ENCODE measurements at places on chromosomes 4 and X.
A peak's percentile ranks its signal among the peaks of the same experiment; 100 is the strongest.

DNA sequence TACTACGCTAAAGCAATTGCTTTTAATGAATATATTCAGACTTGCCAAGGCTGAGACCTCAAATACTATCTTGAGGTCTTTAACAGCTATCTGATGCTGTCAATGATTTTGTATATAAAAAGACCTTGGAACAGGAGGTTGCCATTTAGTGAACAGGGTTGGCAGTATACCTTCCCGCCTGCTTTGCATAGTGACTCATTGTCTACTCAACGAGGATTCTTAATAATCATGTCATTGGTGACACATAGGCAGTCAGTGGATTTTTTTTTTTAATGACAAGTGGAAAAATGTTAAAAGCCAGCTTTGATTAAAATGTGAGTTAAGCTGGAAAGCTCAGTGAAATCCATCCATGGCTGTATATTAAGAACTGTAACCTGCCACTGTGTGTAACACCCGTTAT lies 164.0 kb downstream of the ASMT start:
- no peaks in the 10 kb centered on the region for H3K27me3 ChIP-seq
- no peak overlapping the region for H3K27ac ChIP-seq
- DNase-seq: peak; percentile 24
- no peaks in the 10 kb centered on the region for H3K4me1 ChIP-seq

- no peaks in the 10 kb centered on the region for H3K27me3 ChIP-seq
- no peak for DNase-seq
- H3K4me1 ChIP-seq: no peaks in the 10 kb centered on the region
- H3K27ac ChIP-seq: no peak overlapping the region
Measured at GRCh38 chr4:123871341-123871740, 474.7 kb downstream of the SPRY1 start.

- H3K36me3 ChIP-seq: 0 out of 2 replicates have a peak, but pooled peaks cover 5% of the 10 kb centered on the region
- H3K4me1 ChIP-seq: no peaks in the 10 kb centered on the region
- DNase-seq: no peak
- no peak overlapping the region for H3K4me3 ChIP-seq
- no peaks in the 10 kb centered on the region for H3K27me3 ChIP-seq
Measured at GRCh38 chr4:22428441-22428840, 87.4 kb downstream of the ADGRA3 start.

GRCh38 chr4:79050541-79050880 lies 111.3 kb upstream of the PAQR3 start:
- H3K36me3 ChIP-seq: no peaks in the 10 kb centered on the region
- H3K4me1 ChIP-seq: no peaks in the 10 kb centered on the region
- peaks cover 26% of the 10 kb centered on the region for H3K27me3 ChIP-seq
- H3K27ac ChIP-seq: no peak overlapping the region
- no peak overlapping the region for H3K4me3 ChIP-seq

- DNase-seq: no peak
- H3K27ac ChIP-seq: peak overlapping the region; percentile 43
- peaks cover 21% of the 10 kb centered on the region for H3K27me3 ChIP-seq
Measured at GRCh38 chr4:152936446-152937335, 568 bp downstream of the FHDC1 start.

DNA sequence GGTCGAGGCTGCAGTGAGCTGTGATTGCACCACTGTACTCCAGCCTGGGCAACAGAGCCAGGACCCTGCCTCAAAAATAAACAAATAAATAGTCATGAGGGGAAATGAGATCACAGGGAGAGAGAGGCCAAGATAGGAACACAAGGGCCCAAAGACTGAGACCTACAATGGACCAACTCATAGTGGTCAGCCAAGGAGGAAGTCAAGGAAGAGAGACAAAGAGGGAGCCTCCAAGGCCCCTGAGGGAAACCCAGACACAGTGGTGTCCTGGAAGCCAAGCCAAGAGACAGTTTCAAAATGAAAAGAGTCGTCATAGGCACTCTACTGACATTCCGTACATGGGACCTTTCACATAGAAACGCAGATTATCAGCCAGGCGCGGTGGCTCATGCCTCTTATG lies 153.3 kb downstream of the BCOR start:
- DNase-seq: no peak
- H3K4me3 ChIP-seq: no peak overlapping the region
- H3K36me3 ChIP-seq: no peaks in the 10 kb centered on the region
- peaks cover 12% of the 10 kb centered on the region for H3K4me1 ChIP-seq
- no peaks in the 10 kb centered on the region for H3K27me3 ChIP-seq
- no peak overlapping the region for H3K27ac ChIP-seq

DNA sequence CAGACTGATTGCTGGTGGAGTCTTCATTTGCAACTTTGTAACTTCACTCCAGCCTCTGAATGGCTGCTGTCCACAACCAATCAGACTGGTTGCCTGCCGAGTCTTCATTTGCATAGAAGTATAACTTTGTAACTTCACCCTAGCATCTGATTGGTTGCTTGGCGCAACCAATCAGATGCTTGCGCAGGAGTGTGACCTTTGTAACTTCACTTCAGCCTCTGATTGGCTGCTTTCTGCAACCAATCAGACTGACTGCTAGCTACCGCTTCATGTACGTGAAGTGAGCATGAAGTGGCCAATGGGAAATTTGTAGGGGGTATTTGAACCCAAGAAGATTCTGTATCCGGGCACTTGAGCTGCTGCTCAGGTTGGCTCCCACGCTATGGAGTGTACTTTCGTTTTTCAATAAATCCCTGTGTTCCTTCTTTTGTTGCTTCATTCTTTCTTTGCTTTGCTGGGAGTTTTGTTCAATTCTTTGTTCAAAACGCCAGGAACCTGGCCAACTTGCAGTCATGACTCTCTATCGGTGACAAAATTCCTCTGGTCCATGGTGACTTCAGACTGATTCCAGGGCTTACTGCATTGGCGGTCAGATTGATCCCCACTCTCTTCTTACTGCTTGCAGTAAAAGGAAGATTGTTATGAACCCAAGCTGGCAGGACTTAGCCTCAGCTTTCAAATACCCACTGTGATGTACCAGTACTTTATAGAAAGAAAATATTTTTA lies 46.4 kb upstream of the FGG start:
- no peaks in the 10 kb centered on the region for H3K4me1 ChIP-seq
- no peak for DNase-seq
- H3K4me3 ChIP-seq: no peak overlapping the region
- no peaks in the 10 kb centered on the region for H3K36me3 ChIP-seq
- no peaks in the 10 kb centered on the region for H3K27me3 ChIP-seq

- no peak overlapping the region for H3K27ac ChIP-seq
- no peak overlapping the region for H3K4me3 ChIP-seq
- no peak for DNase-seq
Measured at GRCh38 chr4:38611676-38612075, 52.3 kb upstream of the KLF3 start.

DNA sequence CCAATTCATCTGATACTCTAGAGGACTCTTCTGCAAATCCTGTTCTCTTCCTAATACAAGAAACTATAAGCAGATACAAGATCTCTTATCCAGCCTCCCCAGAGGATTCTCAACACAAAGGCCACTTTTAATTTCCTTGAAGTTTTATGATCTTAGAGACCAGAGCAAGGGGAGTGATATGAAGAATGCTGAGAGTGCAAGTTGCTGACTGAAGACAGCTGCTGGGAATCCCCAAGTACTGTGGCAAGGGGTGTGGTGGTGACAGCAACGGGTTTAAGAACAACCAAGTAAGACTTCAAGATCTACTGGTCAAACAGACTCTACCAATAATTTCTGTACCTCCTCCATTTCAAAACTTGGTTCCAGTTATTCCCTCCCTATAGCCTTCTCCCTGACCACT lies 7.0 kb downstream of the AMMECR1 start:
- no peaks in the 10 kb centered on the region for H3K27me3 ChIP-seq
- no peak for DNase-seq
- no peaks in the 10 kb centered on the region for H3K36me3 ChIP-seq
- H3K4me3 ChIP-seq: no peak overlapping the region

GRCh38 chrX:111560801-111561200 lies 49.4 kb downstream of the SERTM2 start:
- H3K27ac ChIP-seq: no peak overlapping the region
- no peak for DNase-seq
- no peaks in the 10 kb centered on the region for H3K4me1 ChIP-seq
- no peak overlapping the region for H3K4me3 ChIP-seq

DNA sequence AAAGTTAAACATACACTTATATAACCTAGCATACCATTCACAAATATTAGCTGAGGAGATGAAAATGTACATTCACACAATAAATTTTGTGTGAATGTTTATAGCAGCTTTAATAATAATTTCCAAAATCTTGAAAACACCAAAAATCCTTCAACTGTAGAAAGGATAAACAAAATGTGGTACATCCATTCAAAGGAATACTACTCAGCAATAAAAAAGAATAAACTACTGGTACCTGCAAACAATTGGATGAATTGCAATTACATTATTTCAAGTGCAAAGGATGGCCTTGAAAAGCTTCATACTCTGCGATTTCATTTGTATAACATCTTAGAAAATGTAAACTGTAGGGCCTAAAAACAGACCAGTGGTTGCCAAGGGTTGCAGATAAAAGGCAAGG lies 11.7 kb upstream of the RPS6KA6 start:
- no peaks in the 10 kb centered on the region for H3K4me1 ChIP-seq
- H3K27ac ChIP-seq: no peak overlapping the region
- no peaks in the 10 kb centered on the region for H3K27me3 ChIP-seq

DNA sequence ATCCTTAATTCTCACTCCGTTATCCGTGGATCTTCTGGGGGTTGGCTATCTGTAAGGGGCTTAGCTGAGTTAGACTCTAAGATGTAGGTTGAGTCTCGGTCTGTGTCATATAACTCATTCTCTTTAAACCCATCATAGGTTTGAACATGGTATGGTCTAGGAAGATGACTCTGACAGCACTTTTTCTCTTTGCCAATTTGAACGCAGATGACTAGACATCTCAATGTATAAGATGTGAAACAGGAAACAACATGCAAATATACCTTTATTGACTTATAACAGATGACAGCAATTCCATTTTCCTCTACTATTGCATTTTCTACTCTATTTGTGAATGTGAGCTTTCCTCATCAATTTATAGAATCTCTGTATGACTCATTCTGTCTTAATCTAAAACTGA lies 634.8 kb upstream of the MAGEB2 start:
- no peaks in the 10 kb centered on the region for H3K36me3 ChIP-seq
- DNase-seq: no peak
- no peak overlapping the region for H3K4me3 ChIP-seq
- H3K27ac ChIP-seq: no peak overlapping the region
- H3K4me1 ChIP-seq: no peaks in the 10 kb centered on the region

DNA sequence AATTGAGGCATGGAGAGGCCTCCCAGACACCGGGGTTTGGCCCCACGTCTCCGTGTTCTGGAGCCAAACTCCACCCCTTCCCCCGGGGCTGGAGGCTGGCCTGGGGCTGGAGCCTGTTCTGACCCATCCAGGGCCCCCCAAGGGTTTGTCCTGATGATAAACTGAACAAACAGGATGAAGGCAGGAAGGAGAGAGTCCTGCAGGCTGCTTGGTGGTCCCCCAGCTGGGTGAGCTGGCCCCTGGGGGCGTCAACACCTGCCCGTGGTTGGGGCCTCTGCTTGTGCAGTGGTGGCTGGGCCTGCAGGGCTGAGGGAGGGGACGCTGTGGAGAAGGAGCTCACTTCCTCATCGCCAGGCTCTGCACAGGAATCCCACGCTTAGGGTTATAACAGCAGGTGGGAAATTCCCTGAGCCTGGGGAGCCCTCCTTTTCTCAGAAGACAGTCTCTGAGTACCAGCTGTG lies 2.3 kb downstream of the SH3TC1 start:
- peaks cover 22% of the 10 kb centered on the region for H3K4me1 ChIP-seq
- DNase-seq: no peak
- H3K36me3 ChIP-seq: no peaks in the 10 kb centered on the region
- no peak overlapping the region for H3K4me3 ChIP-seq
- H3K27ac ChIP-seq: no peak overlapping the region

DNA sequence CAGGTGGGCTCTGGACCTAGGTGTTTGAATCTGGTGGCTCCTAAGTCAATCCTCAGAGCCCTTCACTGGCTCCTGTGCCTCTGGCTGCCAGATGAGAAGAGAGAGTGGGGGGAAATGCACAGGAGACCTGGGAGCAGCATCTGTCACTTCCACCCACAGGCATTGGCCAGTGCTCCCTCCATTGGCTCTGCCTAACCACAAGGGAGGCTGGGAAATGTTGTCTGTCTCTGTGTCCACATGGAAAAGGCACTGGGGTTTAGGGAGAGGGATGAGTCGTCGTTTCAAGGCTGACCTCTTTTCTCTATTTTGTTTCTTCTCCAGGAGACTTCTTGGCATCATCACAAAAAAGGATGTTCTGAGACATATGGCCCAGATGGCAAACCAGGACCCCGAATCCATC lies 76.4 kb downstream of the CLCN4 start:
- no peak overlapping the region for H3K4me3 ChIP-seq
- H3K27me3 ChIP-seq: no peaks in the 10 kb centered on the region
- H3K36me3 ChIP-seq: no peaks in the 10 kb centered on the region
- H3K4me1 ChIP-seq: peaks cover 21% of the 10 kb centered on the region
- no peak overlapping the region for H3K27ac ChIP-seq
- DNase-seq: no peak

GRCh38 chrX:74178536-74178935 lies 125.4 kb upstream of the ZCCHC13 start:
- no peak for DNase-seq
- H3K4me3 ChIP-seq: no peak overlapping the region
- no peaks in the 10 kb centered on the region for H3K27me3 ChIP-seq
- no peaks in the 10 kb centered on the region for H3K4me1 ChIP-seq
- H3K27ac ChIP-seq: no peak overlapping the region

- peaks cover 8% of the 10 kb centered on the region for H3K27me3 ChIP-seq
- H3K27ac ChIP-seq: no peak overlapping the region
- no peak for DNase-seq
- H3K4me1 ChIP-seq: no peaks in the 10 kb centered on the region
- H3K4me3 ChIP-seq: no peak overlapping the region
Measured at GRCh38 chrX:1527457-1527856, 9.5 kb downstream of the P2RY8 start.

DNA sequence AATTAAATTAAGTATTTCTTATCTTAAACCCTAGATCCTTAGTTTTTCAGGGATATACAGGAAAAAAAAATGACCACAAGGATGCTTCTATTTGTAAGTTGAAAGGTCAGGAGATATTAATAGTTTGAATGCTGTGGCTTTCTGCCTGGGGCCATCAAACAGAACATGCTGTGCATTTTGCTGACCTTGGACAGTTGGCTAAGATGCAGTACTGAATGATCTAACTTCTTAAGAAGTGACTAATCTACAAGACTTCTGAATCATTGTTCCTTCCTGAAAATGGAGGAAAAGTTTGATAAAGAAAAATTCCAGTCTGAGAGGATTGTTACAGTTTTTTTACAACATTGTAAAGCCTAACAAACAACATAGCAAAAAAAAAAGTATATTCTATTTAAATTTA lies 237.8 kb upstream of the JADE1 start:
- DNase-seq: peak; percentile 13
- H3K4me1 ChIP-seq: no peaks in the 10 kb centered on the region
- H3K27me3 ChIP-seq: no peaks in the 10 kb centered on the region
- no peak overlapping the region for H3K27ac ChIP-seq
- H3K4me3 ChIP-seq: no peak overlapping the region
- no peaks in the 10 kb centered on the region for H3K36me3 ChIP-seq
